Naive thymus-derived CD4-positive, alpha-beta T cell (primary cell): ENCODE measurements at places on chromosomes 7 and 10.

DNA sequence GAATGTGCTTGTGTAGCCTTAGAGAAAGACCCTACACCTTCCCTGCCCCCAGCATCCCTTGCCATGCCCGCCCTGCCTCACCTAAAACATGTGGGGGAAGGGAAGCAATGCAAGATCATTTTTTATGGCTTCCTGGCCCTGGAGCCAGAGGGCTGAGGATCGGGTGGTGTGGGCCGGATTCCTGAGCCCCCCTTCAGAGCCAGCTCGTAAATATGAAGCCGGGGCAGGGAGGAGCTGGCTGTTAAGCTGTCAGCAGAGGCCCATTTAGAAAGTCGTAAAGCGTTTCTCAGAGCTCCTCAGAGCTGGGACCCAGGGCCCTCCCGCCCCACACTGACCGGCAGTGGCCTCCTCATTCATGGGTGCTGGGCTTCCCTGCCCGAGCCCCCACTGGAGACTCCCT, 23.9 kb downstream of the UNC5B start:
- no peak overlapping the region for H3K27ac ChIP-seq
- DNase-seq, result no peak
- no peaks in the 10 kb centered on the region for H3K36me3 ChIP-seq
- H3K4me1 ChIP-seq, result no peaks in the 10 kb centered on the region

GRCh38 chr7:24442170-24442777, 131.0 kb upstream of the PALS2 start:
- H3K4me1 ChIP-seq, result no peaks in the 10 kb centered on the region
- no peaks in the 10 kb centered on the region for H3K27me3 ChIP-seq
- no peak overlapping the region for H3K4me3 ChIP-seq
- H3K27ac ChIP-seq, result no peak overlapping the region
- no peak for DNase-seq

- H3K27me3 ChIP-seq, result no peaks in the 10 kb centered on the region
- H3K4me3 ChIP-seq, result no peak overlapping the region
- H3K36me3 ChIP-seq, result no peaks in the 10 kb centered on the region
- H3K4me1 ChIP-seq, result no peaks in the 10 kb centered on the region
These were observed 9.2 kb downstream of the NPFFR1 start for GRCh38 chr10:70274643-70275042.

- H3K36me3 ChIP-seq, result no peaks in the 10 kb centered on the region
- no peaks in the 10 kb centered on the region for H3K27me3 ChIP-seq
- H3K27ac ChIP-seq, result no peak overlapping the region
- DNase-seq, result no peak
- no peak overlapping the region for H3K4me3 ChIP-seq
These were observed 262.2 kb upstream of the NFE2L3 start for GRCh38 chr7:25889765-25890164.
